SJCRH30 (cell line): ENCODE measurements at places on chromosomes 16 and 17. TPM values are rescaled to one million over a fixed set of nuclear protein-coding genes. Genes with fewer than 3 reads are reported as not detected.

The ITGAL gene
- not detected in 2 replicates for total RNA-seq

The EPN3 gene
- total RNA-seq: not detected in 2 replicates

The KRTAP1-4 gene
- not detected in 2 replicates for total RNA-seq

The ABCA6 gene
- total RNA-seq: not detected in 2 replicates

The LRRC37A gene
- 3.8 and 4.0 TPM in 2 replicates for total RNA-seq

The MNT gene
- 8.7 and 10.1 TPM in 2 replicates for total RNA-seq

The TP53TG3C gene
- not detected in 2 replicates for total RNA-seq

The RAP1GAP2 gene
- 6.0 and 7.4 TPM in 2 replicates for total RNA-seq

The MYH2 gene
- total RNA-seq: 0.04 TPM in 1 of 2 replicates, not detected in the other

The CIAPIN1 gene
- total RNA-seq: 84.8 and 90.5 TPM in 2 replicates

The KRT34 gene
- total RNA-seq: 0.08 TPM in 1 of 2 replicates, not detected in the other

DNA sequence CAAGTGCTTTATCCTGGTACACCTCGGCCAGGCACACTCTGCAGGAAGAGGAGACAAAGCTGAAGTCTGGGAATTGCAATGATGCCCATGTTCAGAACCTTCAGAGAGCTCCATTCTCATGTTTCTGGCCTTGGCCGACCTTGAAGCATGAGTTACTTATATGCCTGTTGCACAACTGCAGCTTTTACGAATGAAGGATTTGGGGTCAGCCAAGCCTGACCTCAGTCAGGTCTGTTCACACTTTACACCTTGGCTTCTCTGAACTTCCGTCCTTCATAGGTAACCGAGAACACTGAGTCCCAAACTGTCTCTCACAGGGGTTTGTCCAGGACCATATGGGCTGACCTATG is 66.7 kb downstream of the GTF3C1 start:
- no peaks in the 10 kb centered on the region for H3K27me3 ChIP-seq
- no peak overlapping the region for H3K27ac ChIP-seq
- no peak overlapping the region for H3K4me3 ChIP-seq
- no peaks in the 10 kb centered on the region for H3K4me1 ChIP-seq
- H3K36me3 ChIP-seq: peaks cover 73% of the 10 kb centered on the region

GRCh38 chr17:55601874-55602364 is 90.7 kb upstream of the SMIM36 start:
- H3K4me3 ChIP-seq: no peak overlapping the region
- no peaks in the 10 kb centered on the region for H3K27me3 ChIP-seq
- peak; percentile 65 for DNase-seq

- H3K36me3 ChIP-seq: peaks cover 3% of the 10 kb centered on the region; the same call in 1 of the 2 replicates
- no peaks in the 10 kb centered on the region for H3K27me3 ChIP-seq
- peak overlapping the region; percentile 76 for H3K4me3 ChIP-seq
- peak overlapping the region; percentile 54 for H3K27ac ChIP-seq
- DNase-seq: peak; percentile 29
- no peaks in the 10 kb centered on the region for H3K4me1 ChIP-seq
Measured at GRCh38 chr17:35577830-35578196, 558 bp downstream of the PEX12 start.

DNA sequence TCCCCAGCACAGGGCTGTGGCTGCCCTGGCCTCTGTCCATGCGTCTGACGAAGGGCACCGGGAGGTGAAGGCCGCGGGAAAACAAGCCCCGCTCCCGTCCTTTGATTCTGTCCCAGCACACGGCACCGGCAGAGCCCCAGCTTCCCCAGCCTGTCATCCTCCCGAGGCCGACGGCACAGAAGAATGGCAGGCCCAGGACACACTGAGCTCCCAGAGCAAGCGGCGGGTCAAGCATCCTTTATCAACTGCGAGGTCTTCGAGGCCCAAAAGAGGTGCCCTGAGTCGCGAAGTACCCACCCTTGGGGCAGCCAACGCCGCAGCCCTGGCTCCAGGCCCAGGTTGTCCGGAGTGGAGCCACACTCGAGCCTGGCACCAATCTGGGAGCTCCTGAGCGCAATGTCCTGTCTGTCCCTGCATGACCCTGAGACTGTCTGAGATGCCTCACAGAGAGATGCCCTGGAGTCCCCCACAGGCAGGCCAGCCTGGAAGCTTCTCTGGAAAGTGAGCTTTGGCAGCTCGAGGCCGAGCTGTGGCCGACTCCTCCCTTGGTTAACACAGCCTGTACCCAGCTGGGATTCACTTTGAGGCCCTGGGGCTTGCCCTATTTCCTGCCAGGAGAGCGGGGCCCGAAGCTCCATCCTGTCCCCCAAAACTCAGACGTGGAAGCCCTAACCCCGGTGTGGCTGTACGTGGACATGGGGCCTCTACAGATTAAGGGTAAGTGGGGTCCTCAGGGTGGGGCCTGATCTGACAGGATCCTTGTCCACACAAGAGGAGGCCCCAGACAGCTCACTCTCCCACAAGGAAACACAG is 23.3 kb downstream of the SLC7A5 start:
- peaks cover 29% of the 10 kb centered on the region for H3K36me3 ChIP-seq
- H3K4me1 ChIP-seq: peaks cover 36% of the 10 kb centered on the region
- H3K27me3 ChIP-seq: no peaks in the 10 kb centered on the region
- DNase-seq: no peak
- no peak overlapping the region for H3K4me3 ChIP-seq

DNA sequence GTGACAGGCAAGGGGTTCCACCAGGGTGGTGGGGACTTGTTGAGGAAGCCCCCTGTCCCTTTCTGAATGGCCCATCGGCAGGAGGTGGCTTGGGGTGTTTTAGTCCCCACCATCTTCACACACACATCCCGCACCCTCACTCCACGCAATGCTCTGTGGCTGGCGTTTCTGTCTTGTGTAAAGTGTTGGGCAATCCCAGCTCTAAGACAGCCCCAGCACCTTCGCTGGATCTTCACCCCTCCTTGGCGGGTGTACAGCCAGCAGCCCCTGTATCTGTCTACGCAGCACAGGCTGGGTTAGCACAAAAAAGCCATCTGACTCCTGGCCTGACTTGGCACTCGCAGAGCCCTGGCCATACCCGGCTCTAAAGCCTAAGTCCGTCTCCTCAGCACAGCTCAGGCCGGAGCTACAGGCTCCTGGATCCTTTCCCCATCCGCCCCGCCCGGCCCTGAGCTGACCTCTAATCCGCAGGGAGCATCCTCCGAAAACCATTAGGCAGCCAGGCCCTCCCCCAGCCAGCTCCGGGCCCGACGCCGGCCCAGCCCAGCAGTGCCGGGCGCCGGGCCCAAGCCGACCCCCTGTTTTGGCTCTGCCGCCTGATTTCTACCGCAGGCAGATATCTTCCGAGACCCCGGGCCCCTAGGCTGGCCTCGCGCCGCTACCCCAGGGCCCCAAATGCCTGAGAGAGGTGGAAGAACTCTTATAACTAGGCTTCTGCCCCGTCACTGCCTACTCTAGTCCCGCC is 42.4 kb upstream of the TAC4 start:
- H3K27ac ChIP-seq: no peak overlapping the region
- no peak for DNase-seq
- no peak overlapping the region for H3K4me3 ChIP-seq
- H3K36me3 ChIP-seq: no peaks in the 10 kb centered on the region
- H3K27me3 ChIP-seq: peaks cover 16% of the 10 kb centered on the region

GRCh38 chr17:34252444-34253138 is 2.5 kb upstream of the CCL2 start:
- no peaks in the 10 kb centered on the region for H3K36me3 ChIP-seq
- no peak overlapping the region for H3K4me3 ChIP-seq
- peak; percentile 61 for DNase-seq
- H3K27ac ChIP-seq: no peak overlapping the region
- H3K4me1 ChIP-seq: peaks cover 36% of the 10 kb centered on the region

- no peaks in the 10 kb centered on the region for H3K27me3 ChIP-seq
- H3K4me3 ChIP-seq: no peak overlapping the region
- H3K4me1 ChIP-seq: no peaks in the 10 kb centered on the region; the same call in 1 of the 2 replicates
- H3K27ac ChIP-seq: no peak overlapping the region
- no peak for DNase-seq
Measured at GRCh38 chr16:23523321-23523720, 13.0 kb upstream of the GGA2 start.

DNA sequence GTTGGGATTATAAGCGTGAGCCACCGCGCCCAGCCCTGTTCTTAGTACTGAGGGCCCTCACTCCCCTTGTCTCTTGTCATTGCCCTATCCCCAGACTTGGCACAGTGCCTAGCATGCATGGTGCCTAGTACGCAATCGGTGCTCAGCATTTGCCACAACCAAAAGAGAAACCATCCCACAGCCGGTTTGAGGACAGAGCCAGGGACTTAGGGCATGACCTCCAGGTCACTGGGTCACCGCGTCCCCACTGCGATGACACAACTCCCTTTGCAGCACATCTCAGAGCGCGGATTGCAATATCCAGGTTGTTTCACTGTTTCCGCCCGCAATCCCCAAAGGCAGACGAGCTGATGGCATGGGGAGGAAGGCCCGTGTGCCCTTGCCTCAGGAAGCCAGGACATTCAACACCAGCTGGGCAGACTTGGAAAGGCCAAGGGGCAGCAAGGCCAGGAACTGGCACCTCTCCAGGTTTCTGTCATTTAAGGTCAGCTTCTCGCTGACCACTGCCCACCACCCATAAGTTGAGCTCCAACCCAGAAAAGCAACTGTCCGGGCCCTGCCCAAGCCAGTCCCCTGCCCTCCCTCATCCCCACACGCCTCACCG is 274.5 kb downstream of the MRTFB start:
- no peaks in the 10 kb centered on the region for H3K36me3 ChIP-seq
- no peak overlapping the region for H3K27ac ChIP-seq
- H3K4me1 ChIP-seq: no peaks in the 10 kb centered on the region
- no peaks in the 10 kb centered on the region for H3K27me3 ChIP-seq

DNA sequence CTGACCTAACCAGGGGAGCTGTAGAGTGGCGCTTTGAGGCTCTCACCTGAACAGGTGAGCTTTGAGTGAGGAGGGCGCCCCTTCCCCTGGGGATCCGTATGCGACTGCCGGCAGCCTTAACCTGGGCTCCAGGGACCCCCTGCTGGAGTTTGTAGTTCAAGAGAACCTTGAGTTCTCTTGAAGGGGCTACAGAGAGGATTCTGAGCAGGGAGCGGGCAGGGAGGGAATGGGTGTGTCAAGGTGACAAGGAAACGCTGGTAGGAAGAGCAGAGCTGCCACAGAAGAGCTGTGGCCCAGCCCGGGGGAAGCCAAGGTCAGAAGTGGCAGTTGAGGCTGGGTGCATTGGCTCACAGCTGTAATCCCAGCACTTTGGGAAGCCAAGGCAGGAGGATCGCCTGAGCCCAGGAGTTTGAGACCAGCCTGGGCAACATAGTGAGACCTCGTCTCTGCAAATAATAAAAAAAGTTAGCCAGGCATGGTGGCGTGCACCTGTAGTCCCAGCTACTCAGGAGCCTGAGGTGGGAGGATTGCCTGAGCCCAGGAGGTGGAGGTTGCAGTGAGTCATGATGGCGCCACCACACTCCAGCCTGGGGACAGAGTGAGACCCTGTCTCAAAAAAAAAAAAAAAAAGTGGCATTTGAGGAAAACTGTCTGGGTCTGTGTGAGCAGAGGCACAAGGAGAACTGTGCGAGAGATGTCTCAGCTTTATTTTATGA is 1.2 kb downstream of the LLGL2 start:
- H3K27me3 ChIP-seq: no peaks in the 10 kb centered on the region
- peaks cover 4% of the 10 kb centered on the region; the same call in 1 of the 2 replicates for H3K4me1 ChIP-seq
- H3K4me3 ChIP-seq: no peak overlapping the region
- no peak for DNase-seq

DNA sequence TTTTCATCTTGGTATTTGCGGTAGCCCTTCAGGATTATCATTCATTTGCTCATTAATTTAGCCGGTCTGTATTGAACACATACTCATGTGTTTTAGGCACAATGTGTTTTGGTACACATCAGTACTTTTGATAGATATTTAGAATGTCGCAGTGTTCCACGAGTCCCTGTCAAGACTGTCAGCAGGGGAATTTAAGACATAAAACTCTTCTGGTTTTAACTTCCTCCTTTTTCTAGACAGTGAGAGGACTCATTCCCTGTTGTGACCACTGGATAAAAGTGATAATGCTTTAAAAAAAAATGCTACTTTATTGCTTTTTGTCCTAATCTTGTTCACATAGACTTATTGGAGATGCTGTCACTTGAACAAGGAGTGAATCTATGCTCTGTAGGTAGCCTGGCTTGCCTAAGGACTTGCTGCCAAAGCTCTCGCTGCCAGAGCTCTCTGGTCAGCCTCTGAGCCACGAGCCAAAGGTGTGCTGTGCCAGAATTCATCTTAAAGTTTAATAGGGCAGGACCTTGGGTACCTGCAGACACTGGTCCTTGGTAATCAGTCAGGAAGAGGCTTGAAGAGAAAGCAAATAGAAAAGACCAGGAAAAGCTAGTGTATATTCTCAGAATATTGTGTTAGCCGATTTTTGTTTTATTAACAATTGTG is 5.4 kb downstream of the DCAF7 start:
- H3K4me3 ChIP-seq: no peak overlapping the region
- no peak for DNase-seq
- no peak overlapping the region for H3K27ac ChIP-seq
- H3K27me3 ChIP-seq: no peaks in the 10 kb centered on the region
- H3K36me3 ChIP-seq: no peaks in the 10 kb centered on the region; the same call in 1 of the 2 replicates

DNA sequence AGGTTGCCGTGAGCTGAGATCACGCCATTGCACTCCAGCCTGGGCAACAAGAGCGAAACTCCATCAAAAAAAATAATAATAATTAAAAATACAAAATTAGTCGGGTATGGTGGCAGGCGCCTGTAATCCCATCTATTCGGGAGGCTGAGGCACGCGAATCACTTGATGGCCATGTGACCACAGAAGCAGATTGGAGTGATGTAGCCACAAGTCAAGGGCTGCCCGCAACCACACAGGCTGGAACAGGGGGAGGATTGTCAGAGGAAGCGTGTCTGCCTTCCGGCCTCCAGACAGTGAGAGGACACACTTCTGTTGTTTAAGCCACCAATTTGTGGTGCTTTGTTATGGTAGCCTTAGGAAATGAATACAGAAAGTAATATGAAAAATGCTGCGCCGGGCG is 11.8 kb upstream of the NAGS start:
- H3K36me3 ChIP-seq: no peaks in the 10 kb centered on the region
- no peak overlapping the region for H3K4me3 ChIP-seq
- H3K27me3 ChIP-seq: peaks cover 16% of the 10 kb centered on the region
- no peaks in the 10 kb centered on the region for H3K4me1 ChIP-seq
- no peak overlapping the region for H3K27ac ChIP-seq

DNA sequence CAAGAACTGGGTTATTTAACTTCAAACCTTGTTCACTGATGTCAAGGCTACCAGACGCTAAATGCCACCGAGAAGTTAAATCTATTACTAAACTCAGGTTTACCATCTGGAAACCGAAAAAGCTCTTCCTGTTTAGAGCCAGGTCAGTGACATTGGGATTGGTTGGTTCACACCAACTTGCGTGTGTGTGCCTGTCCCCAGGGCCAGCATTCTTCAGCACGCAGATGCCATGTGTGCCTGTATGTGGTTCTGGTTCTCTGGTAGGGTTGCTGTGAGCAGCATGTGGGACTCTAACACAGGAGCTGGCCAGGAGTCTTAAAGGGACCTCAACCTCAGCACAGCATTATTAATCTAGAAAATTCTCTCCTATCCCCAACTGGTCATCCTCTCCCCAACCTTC is 18.1 kb upstream of the TBX2 start:
- no peak overlapping the region for H3K4me3 ChIP-seq
- no peak for DNase-seq
- no peaks in the 10 kb centered on the region for H3K27me3 ChIP-seq

DNA sequence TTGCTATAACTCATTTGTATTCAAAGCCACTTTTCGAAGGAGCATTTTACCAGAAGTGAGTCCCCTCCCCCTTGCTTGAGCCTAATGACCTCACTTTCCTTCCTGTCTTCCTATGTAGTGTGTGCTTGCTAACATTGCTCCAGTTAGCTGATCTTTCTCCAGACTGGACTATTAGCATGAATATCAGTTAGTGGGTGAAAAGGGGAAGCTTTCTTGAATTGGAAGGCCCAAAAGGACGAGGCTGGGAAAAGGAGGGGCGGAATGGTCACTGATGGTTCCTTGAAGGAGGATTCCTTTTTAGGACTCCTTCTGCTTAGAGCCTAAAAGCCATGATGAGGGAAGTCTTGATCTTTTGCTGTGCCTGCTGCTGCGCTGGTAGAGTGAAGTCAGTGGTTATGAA is 11.9 kb downstream of the MAP3K3 start:
- H3K4me1 ChIP-seq: no peaks in the 10 kb centered on the region
- H3K36me3 ChIP-seq: peaks cover 10% of the 10 kb centered on the region
- DNase-seq: no peak
- H3K27ac ChIP-seq: no peak overlapping the region
